Stimulated activated CD8-positive, alpha-beta memory T cell treated with anti-CD3 and anti-CD28 coated beads, Interleukin-15, amount 100 ng/mL, for 4 hours (primary cell): ENCODE measurements at places on chromosomes 16 and 17.

DNA sequence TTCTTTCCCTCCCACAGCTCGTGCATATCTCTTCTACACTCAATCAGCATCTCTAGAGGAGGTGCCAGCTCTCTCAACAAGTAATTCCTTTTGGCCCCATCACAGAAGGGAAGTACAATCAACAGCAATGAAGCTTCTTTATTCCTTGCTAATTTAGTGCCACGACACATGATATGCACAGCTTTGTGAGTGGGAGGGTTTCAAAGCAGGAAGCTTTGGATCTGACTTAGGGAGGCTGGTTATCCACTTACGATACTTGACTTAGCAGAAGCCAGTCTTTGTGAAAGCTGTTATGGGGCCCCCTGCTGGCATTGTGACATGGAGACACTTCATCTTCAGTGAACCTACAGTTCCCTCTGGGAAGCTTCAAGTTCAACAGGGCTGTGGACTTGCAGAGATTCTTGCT lies 81.0 kb downstream of the TMEM100 start:
- DNase-seq, result no peak

GRCh38 chr16:78576941-78577340 lies 477.5 kb downstream of the WWOX start:
- no peak for DNase-seq

DNA sequence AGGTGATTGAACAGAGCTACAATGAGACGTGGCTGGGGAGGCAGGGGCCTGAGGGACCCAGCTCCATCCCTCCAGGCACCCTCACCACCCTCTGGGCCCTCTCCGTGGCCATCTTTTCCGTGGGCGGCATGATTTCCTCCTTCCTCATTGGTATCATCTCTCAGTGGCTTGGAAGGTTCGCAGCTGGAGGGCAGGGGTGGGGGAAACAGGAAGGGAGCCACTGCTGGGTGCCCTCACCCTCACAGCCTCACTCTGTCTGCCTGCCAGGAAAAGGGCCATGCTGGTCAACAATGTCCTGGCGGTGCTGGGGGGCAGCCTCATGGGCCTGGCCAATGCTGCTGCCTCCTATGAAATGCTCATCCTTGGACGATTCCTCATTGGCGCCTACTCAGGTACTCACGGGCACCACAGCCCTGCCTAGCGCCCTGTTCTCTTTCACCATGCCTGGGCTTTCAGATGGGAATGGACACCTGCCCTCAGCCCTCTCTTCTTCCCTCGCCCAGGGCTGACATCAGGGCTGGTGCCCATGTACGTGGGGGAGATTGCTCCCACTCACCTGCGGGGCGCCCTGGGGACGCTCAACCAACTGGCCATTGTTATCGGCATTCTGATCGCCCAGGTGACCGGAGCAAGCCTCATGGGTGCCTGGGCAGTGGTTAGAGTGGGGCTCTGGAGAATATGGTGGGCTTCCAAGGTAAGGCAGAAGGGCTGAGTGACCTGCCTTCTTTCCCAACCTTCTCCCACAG lies 2.1 kb downstream of the SLC2A4 start:
- no peak for DNase-seq

DNA sequence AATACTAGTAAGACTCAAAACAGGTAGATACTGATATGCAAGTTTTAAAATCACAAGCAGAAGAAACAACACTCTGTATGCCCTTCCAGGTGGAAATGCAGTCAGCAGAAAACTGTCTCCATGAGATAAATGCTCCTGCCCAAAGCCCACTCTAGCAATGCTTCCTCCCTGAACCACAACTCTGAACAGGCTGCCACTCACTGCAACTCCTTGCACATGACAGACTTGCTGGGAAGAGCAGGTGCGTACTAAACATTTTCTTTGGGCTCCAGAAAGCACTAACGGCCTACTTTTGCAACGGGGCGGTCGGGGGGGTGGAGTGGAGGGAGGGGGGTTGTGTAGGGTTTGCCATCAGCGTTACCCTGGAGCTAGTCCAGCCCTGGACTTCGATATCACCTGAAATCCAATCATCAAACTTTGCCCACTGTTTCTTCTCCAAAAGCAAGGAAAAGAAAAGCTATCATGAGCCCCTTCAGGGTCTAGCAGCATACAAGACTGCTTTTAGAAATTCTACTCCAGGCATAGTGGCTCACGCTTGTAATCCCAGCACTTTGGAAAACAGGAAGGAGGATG lies 46.1 kb downstream of the ANKRD11 start:
- no peak for DNase-seq

- no peak for DNase-seq
These were observed 24.9 kb downstream of the B9D1 start for GRCh38 chr17:19337712-19338023.

GRCh38 chr16:87333101-87333500 lies 15.9 kb upstream of the C16orf95 start:
- no peak for DNase-seq

- DNase-seq, result no peak
These were observed 70.8 kb downstream of the RAB11FIP4 start for GRCh38 chr17:31462261-31462660.

GRCh38 chr17:62059414-62059813 lies 5.7 kb downstream of the MED13 start:
- DNase-seq, result no peak

DNA sequence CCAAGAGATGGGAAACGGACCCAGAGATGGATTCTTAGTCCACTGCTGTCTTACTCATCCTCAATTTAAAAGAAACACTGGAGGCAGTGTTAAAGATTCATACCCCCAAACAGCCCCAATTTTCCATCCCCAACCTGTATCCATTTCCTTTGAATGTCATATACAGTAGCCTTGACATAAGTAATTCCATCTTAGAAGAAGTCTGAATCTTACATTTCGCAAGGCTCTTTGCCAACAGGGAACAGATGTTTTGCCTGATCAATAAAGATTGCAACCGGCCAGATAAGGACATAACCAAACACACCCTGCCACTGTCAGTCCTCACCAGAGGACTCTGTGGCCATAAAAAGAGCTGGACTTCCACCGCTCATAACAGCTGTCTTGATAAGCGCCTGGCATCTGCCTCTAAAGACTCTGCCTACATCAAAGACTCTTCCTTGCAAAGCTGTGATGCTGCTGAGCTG lies 59.0 kb upstream of the MED9 start:
- DNase-seq, result no peak

DNA sequence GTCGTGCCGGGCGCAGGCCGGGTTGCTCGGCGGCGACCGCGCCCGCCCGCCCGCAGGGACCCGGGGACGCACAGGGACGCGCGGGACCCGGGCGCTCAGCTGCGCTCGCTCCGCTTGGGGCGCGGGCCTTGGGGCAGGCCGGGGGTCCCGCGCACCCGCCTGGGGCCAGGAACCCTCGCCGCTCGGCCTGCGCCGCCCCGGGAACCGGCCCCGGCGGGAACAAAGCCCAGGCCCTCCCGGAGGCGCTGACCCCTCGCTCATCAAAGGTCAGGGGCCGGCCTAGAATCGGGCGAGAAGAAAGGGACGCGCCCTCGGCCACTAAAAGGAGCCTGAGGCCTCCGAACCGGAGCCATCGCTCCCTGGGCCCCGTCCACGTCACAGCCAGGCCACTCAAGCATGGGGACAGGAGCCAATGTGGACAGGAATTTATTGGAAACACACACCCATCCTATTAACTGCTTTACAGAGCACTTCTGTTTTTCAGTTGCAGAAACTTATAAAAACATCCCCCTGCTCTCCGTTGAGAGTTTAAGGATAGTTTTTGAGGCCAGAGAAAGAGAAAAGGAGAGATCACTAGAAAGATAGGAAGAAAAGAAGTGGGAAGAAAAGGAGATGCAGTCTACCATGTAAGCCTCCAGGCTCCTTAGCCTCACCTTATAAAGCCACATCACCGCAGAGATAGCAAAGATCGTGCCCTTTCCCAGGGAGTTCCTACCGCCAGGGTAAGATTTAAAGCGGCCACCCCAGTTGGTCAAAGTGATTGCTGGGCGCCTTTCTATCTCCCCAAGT lies 558 bp upstream of the ZFHX3 start:
- DNase-seq, result no peak

- DNase-seq, result no peak
These were observed 102.1 kb downstream of the SPAG9 start for GRCh38 chr17:51018541-51018940.

DNA sequence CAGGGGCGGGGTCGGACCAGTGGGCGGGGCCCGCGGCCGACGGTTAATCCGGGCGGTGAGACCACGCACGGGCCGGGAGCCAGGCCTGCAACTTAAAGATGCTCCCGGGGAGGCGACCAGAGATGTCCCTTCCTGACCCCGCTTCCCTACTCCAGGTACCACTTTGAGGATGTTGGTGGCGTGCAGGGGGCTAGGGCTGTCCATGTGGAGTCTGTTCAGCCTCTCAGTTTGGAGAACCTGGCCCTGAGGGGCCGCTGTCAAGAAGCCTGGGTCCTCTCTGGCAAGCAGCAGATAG lies 580 bp downstream of the RANGRF start:
- DNase-seq, result no peak

- no peak for DNase-seq
These were observed 11.1 kb downstream of the TAOK1 start for GRCh38 chr17:29401258-29401657.

DNA sequence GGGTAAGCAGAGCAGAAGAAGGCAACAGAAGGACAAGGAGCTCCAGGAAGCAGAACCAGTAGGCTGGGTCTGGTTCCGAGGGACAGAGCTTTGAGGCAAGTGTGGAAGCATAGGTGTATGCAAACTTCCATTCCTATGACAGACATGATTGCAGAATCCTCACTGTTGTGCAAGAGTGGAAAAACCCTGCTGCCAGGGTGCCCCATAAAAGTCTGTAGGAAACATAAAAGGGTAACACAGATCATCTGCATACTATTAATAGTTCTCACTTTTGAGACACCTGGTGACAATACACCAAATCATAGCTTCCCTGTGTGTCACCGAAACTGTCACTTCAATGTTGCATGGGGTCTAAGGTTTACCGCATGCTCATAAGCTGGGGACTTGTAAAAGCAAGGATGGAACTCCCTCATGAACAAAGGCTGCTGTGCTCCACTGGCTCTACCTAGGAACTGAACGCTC lies 39.7 kb downstream of the ARHGAP17 start:
- DNase-seq, result no peak

GRCh38 chr16:89412811-89413210 lies 77.5 kb downstream of the ANKRD11 start:
- DNase-seq, result no peak

GRCh38 chr16:26765087-26765486 lies 301.6 kb upstream of the C16orf82 start:
- no peak for DNase-seq

DNA sequence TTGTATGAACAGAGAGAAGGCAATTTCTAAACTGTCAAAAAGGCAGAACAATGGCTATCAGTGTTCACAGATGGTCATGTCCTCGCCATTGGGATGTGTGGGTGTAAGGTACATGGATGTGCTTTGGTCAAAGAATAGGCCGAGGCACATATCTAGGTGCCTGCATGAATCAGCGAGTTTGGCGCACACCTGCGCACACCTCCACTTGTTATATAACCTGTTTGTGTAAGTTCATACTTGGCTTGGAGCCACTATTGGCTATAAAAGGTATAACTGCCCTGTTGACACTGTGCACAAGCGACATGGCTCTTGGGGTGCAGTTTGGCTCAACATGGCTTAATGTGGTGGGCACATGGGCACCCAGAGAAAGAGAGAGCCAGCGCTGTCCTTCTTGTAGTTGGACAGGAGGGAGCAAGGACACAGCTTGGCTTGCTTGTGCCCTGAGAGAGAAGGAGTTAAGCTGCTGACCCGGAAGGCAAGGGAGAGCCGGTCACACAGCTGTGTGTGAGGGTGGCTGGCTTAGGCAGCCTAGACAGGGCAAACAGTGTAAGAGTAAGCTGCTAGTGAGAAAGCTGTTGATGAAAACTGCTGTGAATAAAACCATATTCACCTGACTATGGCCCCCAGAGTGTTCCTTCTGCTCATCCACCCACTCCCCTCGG lies 499.1 kb downstream of the KCNJ2 start:
- no peak for DNase-seq

DNA sequence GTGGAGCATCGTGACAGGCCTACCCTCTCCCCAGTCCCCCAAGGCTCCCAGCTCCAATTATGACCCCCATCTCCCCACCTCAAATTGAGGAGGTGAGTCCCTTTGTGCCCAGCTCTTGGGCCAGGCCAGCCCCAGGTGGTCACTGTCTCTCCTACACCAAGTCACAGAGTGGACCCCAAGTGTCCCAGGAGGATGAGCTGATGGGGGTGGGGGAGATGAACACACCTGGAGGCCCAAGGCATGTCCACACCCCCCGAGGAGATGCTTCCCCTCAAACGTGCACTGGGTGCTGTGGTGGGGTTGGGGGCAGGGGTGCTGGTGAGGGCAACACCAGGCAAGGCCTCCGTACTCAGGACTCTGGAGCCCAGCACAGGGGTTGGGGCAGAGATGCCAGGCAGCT lies 73.2 kb downstream of the RBFOX3 start:
- DNase-seq, result no peak

DNA sequence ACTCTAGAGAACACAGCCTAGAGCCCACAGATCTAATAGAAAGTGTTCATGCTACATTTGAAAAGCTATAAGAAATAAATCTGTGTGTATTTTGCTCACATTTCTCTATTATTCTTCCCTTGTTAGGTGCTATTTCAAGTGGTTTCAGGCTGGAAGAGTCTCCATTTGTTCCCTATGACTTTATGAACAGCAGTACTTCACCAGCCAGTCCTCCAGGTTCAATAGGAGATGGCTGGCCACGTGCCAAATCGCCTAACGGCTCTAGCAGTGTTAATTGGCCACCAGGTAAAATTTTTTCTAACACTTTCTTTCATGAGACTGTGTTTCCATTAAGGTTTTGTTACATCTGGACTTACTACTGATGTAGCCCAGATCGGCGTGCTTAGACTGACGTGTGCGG lies 30.7 kb upstream of the SLC5A11 start:
- no peak for DNase-seq

GRCh38 chr17:72839131-72839725 lies 253.3 kb downstream of the SLC39A11 start:
- DNase-seq, result no peak

- DNase-seq, result no peak
These were observed 13.6 kb downstream of the MRM1 start for GRCh38 chr17:36614933-36615332.

DNA sequence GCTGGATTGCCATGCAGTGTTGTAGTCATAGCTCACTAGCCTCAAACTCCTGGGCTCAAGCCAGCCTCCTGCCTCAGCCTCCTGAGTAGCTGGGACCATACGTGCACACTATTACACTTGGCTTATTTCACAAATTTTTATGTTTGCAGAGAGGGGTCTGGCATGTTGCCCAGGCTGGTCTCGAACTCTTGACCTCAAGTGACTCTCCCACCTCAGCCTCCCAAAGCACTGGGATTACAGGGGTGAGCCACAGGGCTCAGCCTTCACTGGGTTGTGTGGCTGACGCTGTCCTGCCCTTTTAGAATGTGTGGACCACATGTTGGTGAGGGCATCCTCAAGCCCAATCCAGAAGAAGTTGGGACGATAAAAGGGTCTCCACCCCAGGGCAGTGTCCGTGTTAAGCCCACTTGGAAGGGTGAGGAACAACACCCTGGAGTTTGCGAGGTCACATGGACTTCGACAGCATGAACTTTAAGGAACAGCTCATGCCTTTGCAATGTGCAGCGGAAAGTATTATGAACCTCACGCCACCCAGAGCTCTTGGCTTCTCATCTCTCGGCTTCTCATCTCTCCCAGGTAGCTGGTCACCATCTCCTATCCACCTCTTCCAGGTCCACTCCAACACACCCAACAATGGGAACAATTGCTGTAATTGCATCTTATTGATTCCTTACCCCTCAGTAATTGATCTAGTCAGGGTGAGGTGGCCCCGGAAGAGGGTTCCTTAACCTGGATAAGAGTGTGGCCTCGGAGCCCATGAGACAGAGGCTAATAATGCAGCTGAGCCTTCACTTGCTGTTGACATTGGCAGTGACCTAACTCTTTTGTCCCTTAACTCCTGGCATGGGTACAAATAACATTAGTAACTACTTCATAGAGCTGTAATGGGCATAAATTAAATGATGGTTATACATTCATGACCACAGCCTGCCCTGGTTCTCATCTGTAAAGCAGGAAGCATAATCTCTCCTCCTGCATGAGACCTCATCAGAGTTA lies 6.7 kb downstream of the FOXL1 start:
- DNase-seq, result no peak
